ENCODE measurements at places on chromosomes 11 and 22.

DNA sequence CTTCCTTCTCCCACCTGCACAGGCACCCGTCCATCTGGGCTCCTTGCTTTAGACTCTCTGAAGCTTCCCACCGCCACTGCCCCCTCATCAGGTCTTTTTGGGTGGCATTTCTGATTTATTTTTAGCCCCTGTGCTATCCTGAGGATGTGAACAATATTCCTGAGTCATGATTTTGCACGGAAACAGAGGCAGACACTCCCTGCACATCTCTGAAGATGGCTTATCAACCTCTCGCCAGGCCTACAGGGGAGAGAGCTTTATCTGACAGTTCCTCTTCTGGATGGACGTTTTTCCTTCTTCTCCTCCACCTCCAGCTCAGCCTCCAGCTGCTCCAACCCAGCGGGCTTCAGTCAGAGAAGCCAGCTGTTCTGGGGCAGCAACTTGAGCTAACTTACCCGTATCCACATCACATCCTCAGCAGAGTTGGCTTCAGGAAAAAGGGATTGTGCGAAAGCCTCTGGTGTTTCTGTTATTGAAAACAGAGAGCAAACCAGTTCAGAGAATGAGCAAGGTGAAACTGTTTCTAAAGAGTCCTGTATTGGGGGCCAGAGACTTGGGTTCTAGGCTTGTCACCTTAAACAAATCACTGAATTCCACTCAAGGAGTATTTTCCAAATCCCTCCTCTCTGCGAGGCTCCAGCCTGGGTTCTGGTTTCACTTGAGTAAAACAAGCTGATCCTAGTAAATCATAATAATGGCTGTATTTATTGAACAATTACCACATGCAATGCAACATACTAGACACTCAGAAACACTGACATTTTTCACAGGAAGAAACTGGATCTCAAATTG is 33.1 kb upstream of the ETS1 start:
- no peak for DNase-seq

- no peak for DNase-seq
Observed at GRCh38 chr11:6334806-6335205, 14.5 kb upstream of the CAVIN3 start.

DNA sequence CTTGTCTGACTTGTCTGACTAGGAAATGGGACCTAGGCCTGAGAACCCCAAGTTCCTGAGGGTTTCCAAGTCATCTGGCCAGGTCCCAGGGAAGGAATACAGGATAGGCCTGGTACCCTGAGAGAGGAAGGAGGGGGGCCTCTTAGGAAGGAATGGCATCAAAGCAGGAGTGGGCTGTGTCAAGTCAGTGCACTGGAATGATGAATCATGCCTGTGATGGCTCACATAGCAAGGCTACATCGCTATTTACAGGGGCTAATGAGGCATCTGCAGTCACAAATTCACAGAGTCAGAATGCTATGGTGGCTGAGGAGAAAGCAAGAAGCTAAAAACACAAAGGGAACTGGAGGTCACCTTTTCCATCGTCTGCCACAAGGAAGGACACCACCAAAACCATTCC is 247.3 kb downstream of the NXPE2 start:
- no peak for DNase-seq

DNA sequence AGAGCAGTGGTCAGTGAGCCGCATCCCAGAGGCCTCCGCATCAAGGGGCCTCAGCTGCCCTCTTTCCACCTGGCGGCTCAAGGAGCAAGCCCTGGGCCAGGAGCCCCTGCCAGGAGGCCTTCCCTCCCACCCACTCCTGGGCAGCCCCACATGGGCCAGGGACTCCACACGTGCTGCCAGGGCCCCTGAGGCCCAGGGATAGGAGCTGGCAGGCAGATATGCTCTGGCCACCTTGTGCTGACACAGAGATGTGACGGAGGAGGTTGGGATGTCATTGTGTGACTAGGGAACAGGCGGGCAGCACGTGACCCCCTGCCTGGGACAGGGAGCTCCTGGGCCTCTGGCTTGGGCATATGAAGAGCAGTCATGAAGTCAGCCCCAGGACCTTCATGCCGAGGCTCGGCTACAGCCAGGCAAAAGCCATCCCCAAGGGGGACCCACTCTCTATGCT is 77.9 kb downstream of the PIWIL3 start:
- no peak for DNase-seq

DNA sequence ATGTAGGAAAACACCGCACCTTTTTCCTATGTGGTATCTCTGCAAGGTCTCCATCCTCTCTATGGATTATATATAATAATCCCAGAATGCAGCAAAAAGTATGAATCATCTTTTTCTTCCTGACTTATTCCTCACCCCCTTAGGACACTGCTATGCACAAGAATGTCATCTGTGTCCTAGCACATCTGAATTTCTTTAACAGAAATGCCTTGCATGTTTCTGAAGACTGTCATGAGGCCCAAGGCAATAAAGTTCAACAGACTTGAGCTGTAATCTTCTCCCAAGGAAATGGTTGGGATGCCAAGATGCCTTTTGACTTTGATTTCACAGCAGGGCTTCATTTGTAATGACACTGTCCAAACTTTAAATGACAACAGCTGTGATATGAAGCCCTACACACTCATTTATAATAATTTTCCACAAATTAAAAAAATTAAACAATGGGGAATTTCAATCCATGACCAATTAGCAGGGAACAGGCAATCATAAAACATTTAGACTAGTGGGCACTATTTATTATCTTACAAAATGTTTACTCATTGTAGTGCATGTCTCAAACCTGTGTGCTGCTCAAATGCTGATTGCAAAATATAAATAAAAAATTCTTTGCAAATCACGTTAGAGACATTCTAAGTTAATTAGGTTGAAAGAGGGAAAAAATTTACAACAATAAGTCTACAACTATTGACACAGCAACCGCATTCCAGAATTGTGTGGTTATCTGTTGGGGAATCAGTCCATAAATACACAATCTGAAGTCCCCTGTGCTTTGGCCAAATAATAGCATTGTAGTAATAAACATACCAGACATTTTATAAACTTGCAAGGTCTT is 242.3 kb downstream of the SWAP70 start:
- DNase-seq = no peak

- no peak for DNase-seq
Observed at GRCh38 chr11:18790883-18791206, 753 bp downstream of the PTPN5 start.

- DNase-seq = no peak
Observed at GRCh38 chr11:112025707-112026106, 499 bp downstream of the DLAT start.

DNA sequence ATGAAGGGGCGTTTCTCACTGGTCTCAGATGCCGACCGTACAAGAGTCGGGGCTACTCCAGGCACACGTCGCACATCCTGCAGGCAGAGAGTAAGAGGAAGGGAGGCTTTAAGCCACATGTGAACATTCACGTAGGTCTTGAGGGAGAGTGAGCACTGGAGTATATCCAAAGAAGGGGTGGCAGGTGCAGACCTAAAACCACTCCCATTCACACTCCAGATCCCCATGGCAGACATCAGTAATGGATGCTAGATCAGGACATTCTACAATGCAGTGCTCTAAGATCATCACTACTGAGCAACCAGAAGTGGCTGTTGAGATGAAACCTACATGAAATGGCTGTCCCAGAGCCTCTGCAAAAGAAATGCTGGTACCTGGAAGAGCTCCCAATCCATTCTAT is 39.0 kb downstream of the WT1 start:
- no peak for DNase-seq

GRCh38 chr11:9073466-9074225 is 17.8 kb downstream of the SCUBE2 start:
- DNase-seq = no peak

- DNase-seq = no peak
Observed at GRCh38 chr11:82899957-82900276, 313 bp downstream of the PRCP start.

DNA sequence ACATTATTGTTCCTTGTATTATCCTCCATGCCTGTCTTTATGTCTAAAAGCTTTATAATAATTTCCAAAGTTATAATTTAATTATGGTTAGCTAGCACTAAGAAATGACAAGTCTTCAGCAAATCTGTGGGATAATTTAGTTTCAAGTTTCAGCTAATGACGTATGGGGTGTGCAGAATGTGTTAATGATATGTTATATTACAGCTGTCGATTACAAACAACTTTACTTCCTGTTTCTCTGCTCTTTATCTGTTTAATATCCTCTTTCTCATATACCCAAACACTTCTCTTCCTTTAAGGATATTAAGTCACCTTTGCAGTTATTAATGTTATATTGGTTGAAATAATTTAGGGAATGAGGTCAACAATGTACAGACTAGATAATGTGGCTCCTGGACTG is 161.8 kb downstream of the CASP12 start:
- DNase-seq = no peak

DNA sequence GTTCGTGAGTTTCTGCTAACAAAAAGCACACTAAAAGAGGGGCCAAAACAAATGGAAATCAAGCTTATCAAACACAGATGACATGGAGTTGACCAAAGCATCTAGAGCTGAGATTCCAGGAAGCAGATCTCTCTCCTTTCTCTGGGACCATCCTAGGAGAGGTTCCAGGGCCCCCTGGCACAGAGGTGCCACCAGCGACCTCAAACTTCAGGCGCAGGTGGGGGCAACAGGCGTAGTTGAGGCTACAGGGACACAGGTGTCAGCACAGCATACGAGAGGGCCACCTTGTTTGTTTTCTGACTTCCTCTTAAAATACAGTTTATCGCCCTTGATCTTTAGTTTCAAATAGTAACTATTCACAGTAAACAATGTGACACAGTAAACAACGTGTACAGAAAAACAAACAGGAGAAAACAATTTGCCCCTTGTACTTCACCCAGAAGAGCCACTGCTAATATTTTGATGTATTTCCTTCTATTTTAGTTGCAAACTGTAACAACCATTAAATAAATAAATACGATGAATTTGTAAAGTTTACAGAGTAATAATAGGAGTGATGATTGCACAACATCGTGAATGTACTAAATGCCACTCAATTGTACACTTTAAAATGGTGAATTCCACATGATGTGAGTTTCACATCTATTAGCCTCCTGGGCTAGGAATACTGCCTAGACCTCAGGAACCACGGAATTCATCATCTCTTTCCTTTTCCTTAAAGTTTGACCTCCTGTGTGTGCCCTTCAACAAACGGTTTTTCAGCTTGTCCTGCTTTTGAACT is 52.2 kb downstream of the IGLL5 start:
- DNase-seq = peak; percentile 24

GRCh38 chr11:116929414-116930090 is 92.1 kb upstream of the APOA1 start:
- DNase-seq = no peak

DNA sequence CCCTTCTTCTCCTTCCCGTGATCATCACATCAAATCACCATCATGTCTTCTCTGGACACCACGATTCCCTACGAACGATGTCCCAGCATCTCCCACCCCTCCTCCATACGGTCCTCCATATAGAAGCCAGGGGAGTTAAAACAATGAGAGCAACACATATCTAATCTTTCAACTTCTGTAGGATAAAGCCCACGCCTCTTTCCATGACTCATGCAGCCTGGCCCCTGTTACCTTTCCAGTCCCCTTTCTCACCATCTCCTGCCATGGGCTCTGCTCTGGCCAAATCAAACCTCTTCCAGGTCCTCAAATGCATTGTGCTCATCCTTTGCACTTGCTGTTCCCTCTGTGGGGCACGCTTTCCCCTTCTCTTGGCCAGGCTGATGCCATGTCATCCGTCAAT is 23.6 kb downstream of the RPS6KA4 start:
- DNase-seq = no peak

GRCh38 chr22:26391623-26392022 is 37.4 kb upstream of the ASPHD2 start:
- DNase-seq = no peak

- no peak for DNase-seq
Observed at GRCh38 chr11:16986434-16987204, 27.6 kb downstream of the PLEKHA7 start.

DNA sequence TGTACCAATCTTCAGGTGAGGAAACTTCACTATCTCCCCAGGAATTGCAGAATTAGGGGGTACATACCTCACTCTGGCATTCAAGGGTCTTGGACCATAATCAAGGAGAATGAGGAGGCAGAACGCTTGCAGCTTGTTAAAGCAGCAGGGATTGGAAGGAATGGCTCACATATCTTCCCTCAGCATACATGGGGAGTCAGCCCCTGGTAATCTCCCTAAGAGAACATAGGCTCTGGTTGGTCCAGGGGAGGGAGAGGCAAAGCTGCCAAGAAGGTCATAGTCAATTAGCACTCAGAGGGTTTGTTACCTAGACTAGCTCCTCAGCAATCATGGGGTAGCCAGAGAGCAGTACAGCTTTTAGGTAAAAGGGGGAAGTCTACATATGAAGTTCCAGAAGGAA is 256.8 kb downstream of the INSC start:
- DNase-seq = no peak

DNA sequence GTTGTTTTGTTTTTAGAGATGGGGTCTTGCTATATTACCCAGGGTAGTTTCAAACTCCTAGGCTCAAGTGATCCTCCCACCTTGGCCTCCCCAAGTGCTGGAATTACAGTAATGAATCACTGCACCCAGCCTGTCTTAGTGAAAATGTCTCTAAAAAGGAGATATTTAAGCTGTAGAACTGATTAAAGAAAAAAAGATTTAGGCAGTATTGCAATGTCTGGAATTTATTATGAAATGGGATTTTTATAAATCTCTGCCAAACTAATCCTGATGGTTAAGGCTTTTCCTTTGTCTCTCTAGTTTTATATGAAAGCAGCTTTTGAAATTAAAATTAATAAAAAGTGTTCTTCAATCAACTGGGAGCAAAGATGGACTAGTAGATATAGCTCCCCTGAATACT is 2.1 kb downstream of the PLAAT3 start:
- no peak for DNase-seq

GRCh38 chr11:44316659-44317240 is 6.8 kb upstream of the ALX4 start:
- no peak for DNase-seq

DNA sequence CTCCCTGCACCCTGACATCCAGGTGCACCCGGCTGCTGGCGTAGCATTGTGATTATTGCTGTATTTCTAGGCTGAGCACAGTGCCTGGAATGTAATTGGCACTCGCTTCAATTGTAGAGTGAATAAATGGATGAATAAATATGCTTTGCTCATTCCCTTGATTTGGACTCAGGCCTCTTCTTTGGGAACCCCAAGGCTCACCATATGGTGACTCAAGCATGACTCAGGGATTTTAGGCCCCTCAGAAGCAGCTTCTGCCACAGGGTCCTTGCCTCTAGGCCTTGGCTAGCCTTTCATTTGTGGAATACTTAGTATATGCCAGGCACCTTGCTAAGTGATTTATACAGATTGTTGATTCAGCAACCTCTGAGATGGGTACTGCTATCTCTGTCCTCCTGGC is 78.9 kb downstream of the GRIK4 start:
- no peak for DNase-seq

GRCh38 chr11:12280199-12280837 is 97.1 kb upstream of the PARVA start:
- no peak for DNase-seq

- DNase-seq = no peak
Observed at GRCh38 chr22:33577862-33578411, 342.3 kb downstream of the LARGE1 start.

- no peak for DNase-seq
Observed at GRCh38 chr11:131533998-131534397, 163.6 kb downstream of the NTM start.
